Stimulated activated CD4-positive, alpha-beta T cell treated with anti-CD3 and anti-CD28 coated beads, Interleukin-2, amount 100 ng/mL, for 24 hours (primary cell): ENCODE measurements at places on chromosomes 16 and 17.

DNA sequence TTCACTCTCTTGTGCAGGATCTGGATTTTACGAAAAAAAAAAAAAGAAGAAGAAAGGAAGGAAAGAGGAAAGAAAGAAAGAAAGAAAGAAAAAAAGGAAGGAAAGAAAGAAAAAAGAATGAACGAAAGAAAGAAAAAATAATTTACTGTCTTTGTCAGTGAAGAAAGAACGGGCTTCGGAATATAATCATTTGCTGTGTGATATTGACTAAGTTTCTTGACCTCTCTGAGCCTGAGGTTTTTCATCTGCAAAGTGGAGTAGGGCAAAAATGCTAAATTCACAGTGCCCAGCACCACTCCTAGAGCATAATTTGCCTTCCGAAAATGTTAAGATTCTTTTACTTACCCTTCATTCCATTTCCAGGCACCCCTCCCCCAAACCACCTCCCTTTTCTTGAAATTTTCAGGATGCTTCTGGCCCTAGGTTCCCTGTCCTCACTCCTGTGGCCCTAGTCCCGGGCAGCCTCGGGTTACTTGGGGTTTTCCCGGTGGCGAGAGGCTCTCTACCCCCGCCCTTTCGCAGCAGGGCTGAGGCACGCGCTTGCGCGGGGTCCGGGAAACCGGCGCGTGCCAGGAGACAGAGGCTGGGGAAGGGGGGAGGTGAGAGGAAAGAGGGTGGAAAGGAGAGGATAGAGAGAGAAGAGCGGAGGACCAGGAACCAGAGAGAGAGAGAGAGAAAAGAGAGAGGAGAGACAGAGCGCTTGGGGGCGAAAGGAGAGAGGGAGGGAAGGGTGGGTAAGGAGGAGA is at the start of gene CNTNAP1:
CNTNAP1 (plus strand) TSS at position 556 of the 746 bp plus-strand sequence. CDS start 299 bp downstream, outside the sequence.
- DNase-seq = peak; percentile 47

DNA sequence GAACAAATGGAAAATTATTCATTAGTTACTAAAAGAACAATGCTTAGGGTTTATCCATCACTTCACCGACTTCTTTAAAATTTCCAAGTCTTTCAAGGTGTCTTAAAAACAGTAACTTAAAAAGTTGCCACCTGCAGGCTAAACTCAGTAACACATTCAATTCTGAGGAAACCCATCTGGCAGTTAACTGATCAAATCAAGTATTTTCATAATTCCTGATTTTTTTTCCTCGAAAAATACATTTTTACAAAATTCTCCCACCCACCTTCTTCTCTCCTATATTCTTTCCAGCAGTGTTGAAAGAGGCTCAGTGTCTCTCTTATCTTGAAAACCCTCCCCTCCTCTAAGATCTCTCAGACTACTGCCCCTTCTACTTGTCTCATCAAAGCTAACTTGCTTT is 29.9 kb downstream of the PARN start:
- DNase-seq = no peak

GRCh38 chr17:12646761-12647422 is 18.8 kb upstream of the MYOCD start:
- DNase-seq = no peak

DNA sequence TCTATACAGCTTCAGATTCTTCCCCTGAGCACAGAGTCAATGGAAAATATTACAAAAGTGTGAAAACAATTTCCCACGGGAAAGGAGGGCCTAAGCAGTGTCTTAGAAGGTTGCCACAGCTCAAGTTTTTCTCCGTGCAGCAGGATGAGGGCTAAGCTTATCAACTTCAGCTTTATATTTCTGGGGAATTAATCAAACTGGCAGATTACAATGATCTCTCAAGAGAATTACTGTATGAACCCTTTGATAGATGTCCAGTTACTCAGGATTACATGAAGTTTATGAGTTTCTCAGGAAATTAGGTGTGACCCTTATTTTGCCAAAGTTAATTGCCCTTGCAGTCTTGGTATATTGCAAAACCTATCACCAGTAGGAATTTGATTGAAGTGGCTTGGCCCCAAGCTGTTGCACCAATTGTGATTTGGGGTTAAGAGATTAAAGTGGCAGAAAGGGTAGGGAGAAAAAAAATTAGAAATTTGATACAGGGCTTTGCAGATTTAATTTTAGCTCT is 298.4 kb downstream of the MAP2K6 start:
- no peak for DNase-seq

DNA sequence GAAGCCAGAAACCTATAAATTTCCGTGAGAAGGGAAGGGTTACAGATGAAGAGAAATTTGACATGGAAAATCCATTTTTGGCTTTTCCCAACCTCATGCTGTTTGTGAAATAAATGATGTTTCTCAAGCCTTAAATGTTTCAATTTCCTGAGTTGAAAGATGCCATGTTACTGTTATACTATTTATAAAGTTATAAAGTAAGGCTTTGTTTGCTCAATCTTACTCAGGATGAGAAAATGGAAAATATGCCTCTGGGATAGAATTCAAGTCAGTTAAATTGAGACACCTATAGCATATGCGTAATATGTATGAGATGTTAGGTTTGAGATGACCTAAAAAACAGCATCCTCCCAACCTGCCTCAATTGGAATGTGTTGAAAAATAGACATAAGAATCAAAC is 19.9 kb upstream of the FAM20A start:
- DNase-seq = no peak

DNA sequence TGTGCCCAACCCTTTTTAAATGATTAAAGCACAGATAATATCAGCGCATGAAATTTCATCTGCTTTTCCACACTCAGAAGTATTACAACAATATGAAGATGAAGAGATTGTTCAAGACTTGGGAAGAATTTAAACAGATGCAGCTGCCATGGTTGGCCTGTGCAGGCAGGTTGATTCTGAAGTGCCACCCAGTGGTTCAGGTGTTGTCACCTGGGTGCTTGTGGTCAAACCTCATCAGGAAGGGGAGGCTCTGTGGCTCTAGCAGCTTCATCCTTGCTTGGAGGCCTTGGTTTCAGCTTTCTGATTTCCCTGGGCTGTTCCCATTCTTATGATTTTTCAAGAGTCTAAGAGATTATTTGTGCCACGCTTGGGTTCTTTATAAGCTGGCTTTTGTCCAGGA is 22.2 kb upstream of the CLEC18C start:
- DNase-seq = no peak

GRCh38 chr16:62615526-62615925 is 579.3 kb upstream of the CDH8 start:
- DNase-seq = no peak

GRCh38 chr17:18106211-18106610 is 2.3 kb upstream of the MYO15A start:
- DNase-seq = no peak

- no peak for DNase-seq
Measured at GRCh38 chr16:20622498-20622870, 46.3 kb upstream of the ACSM2B start.

DNA sequence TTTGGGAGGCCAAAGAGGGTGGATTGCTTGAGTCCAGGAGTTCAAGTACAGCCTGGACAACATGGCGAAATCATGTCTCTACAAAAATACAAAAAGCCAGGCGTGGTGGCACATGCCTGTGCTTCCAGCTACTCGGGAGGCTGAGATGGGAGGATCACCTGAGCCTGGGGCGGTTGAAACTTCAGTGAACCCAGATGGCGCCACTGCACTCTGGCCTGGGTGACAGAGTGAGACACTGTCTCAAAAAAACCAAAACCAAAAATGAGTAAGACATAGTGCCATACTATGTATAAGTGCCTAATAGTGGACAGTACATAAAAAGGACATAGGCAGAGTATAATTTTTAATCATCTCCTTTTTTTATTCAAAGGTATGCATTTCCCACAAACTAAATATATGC is 4.0 kb downstream of the CTC1 start:
- no peak for DNase-seq

GRCh38 chr17:34579979-34580684 is 750 bp downstream of the TMEM132E start:
- peak; percentile 23 for DNase-seq

DNA sequence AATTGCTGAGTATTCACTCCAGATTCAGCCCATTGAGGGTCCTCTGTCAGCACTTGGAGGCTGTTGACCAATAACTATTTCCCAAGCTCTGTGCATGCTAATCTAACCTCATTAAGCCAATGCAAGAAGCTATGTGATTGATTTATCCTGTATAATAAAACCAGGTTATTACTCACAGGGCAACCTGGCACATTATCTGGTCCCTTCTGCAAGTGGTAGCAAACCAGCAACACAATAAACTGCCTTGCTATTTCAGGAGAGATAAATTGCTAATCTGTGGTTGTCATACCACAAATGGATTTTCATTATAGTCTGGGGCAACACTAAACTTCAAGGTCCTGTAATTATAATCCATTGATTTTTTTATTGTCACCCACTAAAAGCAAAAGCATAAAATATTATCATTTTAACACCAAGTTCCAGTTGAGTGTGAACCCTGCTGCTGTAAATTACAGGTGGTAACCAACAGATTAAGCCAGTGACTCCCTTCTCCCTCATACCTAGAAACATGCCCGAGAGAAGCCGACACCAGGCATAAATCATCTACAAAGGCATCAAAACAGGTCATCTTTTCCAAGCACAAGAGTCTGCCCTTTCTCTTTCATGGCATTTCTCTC is 51.1 kb upstream of the SOX9 start:
- DNase-seq = no peak

DNA sequence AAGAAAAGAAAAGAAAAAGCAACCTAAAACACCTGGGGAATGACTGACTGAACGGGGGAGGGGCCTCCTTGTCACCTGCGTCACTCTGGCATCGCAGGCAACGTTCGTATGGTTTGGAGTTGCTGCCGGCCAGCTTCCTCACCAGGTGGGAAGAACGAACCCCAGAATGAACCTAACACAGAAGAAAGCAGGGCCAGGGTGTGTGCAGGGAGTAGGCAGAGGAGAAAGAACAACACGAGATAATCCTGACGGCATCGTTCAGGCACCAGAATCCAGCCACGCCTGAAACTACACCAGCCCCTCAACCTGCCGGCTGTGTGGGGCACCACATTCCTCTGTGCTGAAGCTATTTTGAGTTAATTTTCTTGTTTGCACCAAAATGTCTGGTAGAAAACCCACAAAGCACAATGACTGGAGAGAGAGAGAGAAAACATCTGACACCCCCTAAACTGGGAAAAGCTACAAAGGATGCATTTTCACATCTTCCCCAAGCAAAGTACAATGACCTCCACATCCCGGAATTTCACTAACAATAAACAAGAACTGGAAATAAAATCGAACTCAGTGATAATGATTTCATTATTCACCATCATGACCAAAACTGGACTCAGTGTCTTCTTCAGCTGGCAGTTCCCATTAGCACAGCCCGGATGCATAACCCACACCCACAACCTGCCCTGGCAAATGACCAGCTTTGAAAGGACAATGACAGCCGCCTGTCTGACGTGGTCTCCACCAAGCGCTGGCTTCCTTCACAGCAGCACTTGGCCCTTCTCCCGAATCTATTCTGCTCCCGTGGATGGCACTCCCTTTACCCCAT is 23.6 kb downstream of the RAB40B start:
- DNase-seq = no peak

DNA sequence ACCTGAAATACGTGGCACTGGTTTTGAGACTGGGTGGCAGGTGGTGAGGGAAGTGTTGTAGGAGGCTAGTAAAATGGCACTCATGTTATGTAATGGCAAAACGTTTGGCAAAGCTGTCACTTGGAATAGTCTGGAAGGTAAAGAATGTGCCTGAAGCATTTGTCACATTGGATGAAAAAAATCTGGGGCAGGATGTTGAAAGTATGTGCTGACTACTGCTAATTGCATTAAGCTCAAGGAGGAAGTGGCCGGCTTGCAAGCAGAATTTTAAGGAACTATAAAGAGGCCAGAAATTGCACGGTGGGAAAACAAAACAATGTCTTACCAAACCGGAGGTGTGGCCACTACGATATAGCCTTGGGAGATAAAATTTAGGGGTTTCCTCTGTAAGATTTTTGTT is 26.6 kb upstream of the NLRP1 start:
- DNase-seq = no peak

DNA sequence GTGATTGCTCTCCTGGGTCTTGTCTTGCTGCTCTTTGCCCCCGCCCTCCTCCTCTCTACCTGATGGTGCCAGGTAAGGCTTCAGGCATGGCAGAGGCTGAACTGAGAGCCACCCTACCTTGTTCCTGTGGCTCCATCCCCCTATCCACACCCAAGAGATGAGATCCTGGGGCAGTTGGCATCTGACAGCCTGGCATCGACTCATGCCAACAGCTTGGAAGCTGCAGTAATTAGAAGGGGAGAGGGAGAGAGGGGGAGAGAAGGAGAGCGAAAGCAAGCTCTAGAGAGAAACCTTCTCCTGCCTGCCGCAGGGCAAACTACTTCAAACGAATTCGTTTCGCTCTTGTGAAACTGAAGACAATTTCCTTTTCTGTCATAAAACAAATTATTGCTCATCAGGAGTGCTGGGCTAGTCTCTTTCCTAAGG is 13.8 kb upstream of the SP6 start:
- no peak for DNase-seq

GRCh38 chr16:54280751-54281150 is 5.8 kb downstream of the IRX3 start:
- DNase-seq = no peak

- DNase-seq = no peak
Measured at GRCh38 chr16:73032541-73033270, 15.2 kb downstream of the ZFHX3 start.

DNA sequence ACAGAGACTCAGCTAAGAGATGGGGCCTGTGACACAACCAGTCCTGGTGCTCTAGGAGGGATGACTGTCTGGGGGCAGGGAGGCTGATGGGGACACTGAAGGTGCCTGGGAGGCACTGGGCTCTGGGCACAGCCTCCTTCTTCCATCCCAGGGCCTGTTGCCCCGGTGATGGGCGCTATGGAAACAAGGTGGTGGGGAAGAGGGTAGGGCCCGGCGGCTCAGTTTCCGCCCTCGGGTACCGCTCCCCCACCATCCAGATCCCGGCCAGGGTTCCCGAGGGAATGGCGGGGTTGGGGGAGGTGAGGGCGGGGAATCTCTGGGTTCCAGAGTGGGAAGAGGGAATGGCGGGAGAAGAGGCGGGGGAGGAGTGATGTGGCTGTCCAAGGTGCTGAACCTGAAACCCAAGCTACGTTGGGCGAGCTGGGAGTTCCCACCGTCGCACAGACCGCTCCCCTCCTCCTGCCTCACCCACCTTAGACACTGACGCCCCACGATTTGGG is 981 bp downstream of the KCNH4 start:
- peak; percentile 36 for DNase-seq

DNA sequence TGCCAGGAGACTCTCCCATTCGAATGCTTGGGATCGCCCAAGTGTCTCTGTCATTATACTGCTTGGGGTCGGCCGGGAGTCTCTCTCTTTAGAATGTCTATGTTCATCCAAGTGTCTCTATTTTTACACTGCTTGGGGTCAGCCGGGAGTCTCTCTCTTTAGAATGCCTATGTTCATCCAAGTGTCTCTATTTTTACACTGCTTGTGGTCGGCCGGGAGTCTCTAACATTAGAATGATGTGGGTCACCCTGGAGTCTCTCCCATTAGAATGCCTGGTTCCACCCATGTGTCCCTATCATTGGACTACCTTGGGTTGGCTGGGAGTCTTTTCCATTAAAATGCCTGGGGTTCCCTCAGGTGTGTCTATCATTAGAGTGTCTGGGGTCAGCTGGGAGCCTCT is 2230.4 kb downstream of the TP53TG3F start:
- no peak for DNase-seq
